ENCODE measurements at places on chromosomes 7 and 10. TPM values are rescaled to one million over a fixed set of nuclear protein-coding genes. Genes with fewer than 3 reads are reported as not detected.

EEPD1 gene
- 2.2 TPM for total RNA-seq

- no peak overlapping the region for H3K27ac ChIP-seq
- no peaks in the 10 kb centered on the region for H3K36me3 ChIP-seq
- no peaks in the 10 kb centered on the region for H3K27me3 ChIP-seq
- H3K4me1 ChIP-seq: no peaks in the 10 kb centered on the region
These were observed 66.4 kb upstream of the SHH start for GRCh38 chr7:155878674-155879073.

AGAP5 gene
- 8.2 TPM for total RNA-seq

GPR37 gene
- total RNA-seq: 0.13 TPM

- H3K4me1 ChIP-seq: no peaks in the 10 kb centered on the region
- H3K36me3 ChIP-seq: no peaks in the 10 kb centered on the region
- DNase-seq: no peak
- H3K27ac ChIP-seq: no peak overlapping the region
These were observed 120.4 kb downstream of the PKD1L1 start for GRCh38 chr7:47827871-47828270.

GRCh38 chr10:71770255-71770654 is 3.1 kb downstream of the VSIR start:
- H3K27ac ChIP-seq: peak overlapping the region; percentile 87
- H3K36me3 ChIP-seq: no peaks in the 10 kb centered on the region

DNA sequence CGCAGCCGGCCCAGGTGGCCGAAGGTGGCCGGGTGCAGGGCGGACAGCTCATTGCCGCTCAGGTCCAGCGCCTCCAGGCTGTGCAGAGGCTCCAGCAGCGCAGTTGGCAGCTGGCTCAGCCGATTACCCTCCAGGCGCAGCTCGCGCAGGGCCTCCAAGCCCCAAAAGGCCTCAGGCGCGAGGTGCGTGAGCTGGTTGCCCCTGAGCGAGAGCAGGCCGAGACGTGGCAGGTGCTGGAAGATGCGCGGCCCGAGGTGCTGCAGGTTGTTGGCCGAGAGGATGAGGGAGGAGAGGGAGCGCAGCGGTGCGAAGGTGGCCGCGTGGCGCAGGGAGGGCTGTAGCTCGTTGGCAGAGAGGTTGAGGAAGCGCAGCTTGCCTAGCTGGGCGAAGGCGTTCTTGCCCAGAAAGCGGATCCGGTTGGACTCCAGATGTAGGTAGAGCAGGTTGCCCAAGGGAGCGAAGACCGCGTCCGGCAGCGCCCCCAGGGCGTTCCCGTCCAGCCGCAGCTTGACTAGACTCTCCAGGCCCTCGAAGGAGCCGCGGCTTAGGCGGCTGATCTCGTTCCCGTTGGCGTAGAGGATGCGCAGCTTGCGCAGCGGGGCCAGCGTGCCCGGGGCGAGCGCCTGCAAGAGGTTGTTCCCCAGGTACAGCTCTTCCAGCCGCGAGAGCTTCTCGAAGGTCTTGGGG is 923 bp downstream of the TRIL start:
- peak; percentile 52 for DNase-seq
- H3K27me3 ChIP-seq: no peaks in the 10 kb centered on the region
- no peaks in the 10 kb centered on the region for H3K36me3 ChIP-seq
- peak overlapping the region; percentile 73 for H3K27ac ChIP-seq

BZW2 gene
- 67.8 TPM for total RNA-seq

DNA sequence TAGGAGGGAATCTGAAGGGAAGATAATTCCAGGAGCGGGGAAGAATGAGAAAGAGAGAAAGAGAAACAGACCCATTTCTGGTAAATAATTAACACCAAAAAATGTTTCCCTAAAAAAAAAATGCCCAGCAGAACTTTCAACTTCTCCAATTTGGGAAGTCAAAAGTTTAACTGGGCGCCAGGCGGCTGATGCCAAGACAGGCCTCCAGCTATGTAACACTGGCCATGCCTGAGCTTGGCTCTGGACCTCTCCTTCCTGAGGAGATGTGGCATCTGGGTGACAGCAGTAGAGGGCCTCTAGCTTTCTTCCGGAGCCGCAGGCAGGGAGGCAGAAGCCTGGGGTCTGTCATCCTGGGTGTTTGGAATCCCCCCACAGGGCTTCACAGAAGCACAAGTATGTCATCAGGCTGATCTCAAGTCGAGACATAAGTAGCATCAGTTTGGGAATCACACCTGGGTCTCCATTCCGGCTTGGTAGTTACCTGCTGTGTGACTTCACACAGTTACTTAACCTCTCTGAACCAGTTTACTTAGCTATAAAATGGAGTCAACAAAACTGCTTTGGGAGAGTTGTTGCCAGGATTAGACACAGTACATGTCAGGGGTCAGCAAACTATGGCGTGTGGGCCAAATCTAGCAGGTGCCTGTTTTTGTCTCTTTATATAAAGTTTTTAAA is 50.5 kb upstream of the TCF7L2 start:
- no peaks in the 10 kb centered on the region for H3K4me1 ChIP-seq
- no peak overlapping the region for H3K4me3 ChIP-seq
- no peak overlapping the region for H3K27ac ChIP-seq
- H3K36me3 ChIP-seq: no peaks in the 10 kb centered on the region
- H3K27me3 ChIP-seq: no peaks in the 10 kb centered on the region

GRCh38 chr10:95395947-95396449 is 105.2 kb upstream of the PDLIM1 start:
- H3K27me3 ChIP-seq: no peaks in the 10 kb centered on the region
- H3K27ac ChIP-seq: no peak overlapping the region
- peak; percentile 97 for DNase-seq
